NCI-H1092 treated with DMSO at 0.1 percent for 48 hours (cell line): ENCODE measurements at places on chromosomes 13 and 19.

DNA sequence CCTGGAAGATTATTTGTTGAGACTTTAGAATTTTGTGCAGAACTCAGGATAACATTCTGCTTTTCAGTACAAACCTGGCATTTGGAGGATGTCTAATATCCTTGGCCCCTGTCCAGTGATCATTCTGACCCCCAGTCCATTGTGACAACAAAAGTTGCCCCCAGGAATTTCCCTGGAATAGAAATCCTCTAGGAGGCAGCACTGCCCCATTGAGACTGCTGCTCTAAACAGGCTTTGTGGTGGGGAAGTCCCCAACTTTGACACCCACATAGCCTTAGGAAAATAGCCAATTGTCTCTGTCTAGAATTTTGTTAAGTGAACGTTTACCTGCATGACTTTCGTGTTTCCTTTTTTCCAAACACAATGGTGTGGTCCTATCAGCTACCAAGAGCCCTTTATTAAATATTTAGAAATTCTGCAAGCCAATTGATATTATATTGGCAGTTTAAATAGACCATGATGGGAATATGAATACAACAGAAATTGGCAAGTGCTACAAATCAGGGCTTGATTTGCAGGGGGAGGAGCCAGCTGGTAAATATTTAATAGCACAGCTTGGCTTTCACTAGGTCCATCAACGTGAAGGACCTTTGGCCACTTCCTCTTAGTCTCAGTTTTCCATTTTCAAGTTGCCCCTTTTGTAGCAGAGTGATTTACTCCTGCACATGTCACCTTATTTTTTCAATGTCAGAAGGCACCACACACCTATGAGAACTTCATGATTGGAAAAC, 451.7 kb downstream of the EFNB2 start:
- peak; percentile 4 for DNase-seq

DNA sequence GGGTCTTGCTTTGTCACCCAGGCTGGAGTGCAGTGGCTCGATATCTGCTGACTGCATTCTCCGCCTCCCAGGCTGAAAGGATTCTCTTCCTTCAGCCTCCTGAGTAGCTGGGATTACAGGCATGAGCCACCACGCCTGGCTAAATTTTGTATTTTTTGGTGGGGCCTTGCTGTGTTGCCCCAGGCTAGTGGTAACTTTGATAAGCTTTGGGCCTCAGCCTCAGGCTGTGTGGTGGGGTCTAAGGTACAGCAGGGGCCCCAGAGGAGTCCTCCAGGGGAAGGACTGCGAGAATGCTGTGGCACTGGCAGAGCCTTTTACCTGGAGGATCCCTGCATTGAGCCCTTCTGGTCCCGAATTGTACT, 7.2 kb downstream of the DOT1L start:
- no peak for DNase-seq

DNA sequence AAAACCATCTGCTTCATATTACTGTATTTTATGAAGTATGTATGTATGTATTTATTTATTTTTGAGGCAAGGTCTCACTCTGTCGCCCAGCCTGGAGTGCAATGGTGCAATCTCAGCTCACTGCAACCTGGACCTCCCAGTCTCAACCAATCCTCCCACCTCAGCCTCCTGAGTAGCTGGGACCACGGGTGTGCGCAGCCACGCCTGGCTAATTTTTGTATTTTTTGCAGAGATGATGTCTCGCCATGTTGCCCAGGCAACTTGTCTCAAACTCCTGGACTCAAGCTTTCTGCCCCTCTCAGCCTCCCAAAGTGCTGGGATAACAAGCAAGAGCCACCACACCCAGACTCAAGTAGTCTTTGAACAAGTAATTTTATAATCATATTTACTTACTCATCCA, 5.5 kb downstream of the KATNAL1 start:
- DNase-seq: no peak

DNA sequence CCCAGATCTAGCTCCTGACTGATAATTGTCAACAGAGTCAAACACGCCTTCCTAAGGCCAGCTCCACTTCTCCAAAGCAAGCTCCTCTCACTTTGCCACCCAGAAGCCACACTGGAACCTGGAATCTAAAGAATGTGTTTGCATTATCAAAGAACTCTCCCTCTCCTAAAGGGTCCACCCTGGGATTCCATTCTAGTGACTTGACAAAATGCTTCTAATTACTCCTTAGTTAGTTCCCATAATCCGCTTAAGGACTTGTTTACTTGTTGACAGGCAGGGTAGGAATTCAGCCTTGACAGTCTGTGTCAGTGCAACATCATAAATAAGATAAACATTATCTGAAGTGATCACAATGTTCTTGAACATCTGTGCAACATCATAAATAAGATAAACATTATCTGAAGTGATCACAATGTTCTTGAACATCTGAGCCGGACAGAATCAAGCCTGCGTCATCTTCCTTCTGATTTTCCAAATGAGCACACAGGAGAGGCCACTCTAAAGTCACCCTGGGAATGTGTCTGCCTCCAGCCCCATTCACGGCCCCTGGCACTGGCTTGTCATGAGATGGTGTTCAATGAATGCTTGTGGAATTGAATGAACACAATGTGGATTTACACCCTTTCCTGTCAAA, 512.1 kb downstream of the IRS2 start:
- no peak for DNase-seq

GRCh38 chr13:57582032-57582431, 49.5 kb upstream of the PCDH17 start:
- no peak for DNase-seq

- no peak for DNase-seq
Observed at GRCh38 chr19:928471-929202, 2.8 kb downstream of the ARID3A start.

DNA sequence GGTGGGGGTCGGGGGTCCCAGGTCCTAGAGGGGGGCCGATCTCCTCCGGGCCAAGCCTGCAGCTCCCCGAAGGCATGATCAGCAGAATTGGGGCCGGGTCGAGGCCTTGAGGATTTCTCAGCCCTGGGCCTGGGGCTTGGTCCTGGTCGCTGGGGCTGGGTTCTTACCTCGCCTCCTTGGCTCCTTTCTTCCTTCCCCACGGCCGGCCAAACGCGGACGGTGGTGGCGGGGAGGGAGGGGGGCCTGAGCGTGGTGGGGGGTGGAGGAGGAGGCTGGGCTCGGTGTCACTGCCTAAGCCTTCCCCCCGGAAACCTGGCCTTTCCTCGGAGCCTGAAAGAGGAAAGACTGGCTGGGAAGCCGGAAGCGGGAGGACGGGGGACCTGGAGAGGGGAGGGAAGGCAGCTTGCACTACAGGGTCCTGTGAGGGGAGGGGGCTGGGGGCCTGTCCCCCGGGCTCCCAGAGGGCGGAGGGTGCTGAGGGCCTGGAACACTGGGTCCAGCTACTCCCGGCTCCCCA, at the start of gene ZNF579:
Gene ZNF579, minus strand, starts transcription at position 221 of the 517 bp plus-strand sequence. CDS start 1,209 bp downstream, outside the sequence.
- DNase-seq: peak; percentile 84

DNA sequence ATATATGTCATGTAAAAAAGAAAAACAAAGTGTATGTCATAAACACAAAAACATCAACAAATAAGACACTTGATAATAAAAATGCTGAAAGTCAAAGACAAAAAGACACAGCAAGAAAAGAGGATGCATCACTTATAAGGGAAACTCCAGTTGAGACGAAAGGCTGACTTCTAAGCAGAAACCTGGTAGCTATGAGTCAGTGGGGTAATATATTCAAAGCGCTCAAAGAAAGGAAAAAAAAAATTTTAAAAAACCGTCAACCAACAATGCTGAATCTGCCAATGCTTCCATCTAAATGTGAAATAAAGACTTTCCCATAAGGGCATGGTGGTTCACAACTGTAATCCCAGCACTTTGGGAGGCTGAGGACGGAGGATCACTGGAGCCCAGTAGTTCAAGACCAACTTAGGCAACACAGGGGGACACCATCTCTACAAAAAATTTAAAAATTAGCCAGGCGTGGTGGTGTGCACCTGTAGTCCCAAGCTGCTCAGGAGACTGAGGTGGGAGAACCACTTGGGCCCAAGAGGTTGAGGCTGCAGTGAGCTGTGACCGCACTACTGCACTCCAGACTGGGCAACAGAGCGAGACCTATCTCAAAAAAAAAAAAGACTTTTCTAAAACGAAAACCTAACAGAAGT, 24.0 kb downstream of the USP12 start:
- DNase-seq: no peak

DNA sequence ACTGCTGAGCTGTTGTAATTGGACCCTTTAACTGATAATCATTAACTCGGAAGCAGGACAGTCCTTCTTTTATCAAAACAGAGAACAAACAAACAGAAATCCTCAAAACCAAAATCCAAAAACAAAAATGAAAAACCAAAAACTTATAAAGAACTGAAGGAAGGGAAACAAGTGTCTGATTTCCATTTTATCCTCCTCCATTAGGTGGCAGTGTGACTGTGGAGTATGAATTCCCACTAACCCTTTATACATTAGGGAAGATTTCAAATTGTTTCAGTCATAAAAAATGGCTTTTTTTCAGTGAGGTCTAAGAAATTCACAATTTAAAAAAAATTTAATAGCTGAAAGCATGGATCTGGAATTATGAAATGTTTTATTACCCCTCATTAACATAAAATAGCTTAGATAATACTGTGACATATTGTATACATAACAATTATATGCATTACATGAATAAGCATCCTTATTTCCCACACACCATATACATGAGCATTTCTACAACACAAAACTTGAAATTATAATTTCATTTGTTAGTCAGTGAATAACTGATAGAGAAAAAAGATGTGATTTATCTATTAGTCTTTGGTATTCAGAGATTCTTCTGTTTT, 1074.3 kb upstream of the PCDH9 start:
- peak; percentile 66 for DNase-seq

DNA sequence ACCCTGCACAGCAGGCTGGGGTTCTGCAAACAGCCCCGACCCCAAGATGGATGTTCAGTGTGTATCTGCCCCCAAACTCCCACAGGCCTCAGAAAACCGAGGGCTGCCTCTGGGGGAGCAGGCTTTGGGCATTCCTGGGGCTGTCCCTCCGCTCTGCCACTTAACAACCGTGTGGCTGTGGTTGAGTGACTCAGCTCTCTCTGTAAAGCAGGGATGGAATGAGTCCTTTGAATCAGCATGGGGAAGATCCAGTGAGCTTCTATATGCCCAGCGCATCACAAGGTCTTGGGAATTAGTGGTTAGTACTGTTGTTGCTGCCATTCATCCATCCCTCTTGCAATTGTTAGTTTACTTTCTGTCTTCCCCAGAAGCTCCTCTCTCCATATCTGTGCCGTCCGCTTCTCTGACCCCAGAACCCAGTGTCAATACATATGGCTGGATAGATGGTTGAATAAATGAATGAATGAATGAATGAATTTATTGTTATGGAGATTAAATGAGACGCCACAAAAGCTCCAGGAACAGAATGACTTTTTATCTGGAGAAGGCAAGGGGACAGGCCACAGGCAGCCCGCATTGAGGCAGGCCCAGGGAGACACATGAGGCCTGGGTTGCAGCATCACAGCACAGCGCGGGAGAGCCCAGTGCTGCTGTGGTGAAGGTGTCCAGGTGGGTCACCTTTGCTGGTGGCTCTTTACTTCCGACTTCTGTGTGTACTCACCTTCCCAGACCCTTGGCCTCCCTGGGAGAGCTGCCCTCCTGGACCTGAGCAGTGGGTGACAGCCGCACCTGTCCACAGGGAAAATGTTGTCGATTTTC, 89.2 kb downstream of the RGCC start:
- DNase-seq: no peak

GRCh38 chr19:18593367-18594095, 4.9 kb downstream of the REX1BD start:
- DNase-seq: no peak

GRCh38 chr13:41513600-41513999, 56.2 kb downstream of the RGCC start:
- DNase-seq: no peak

DNA sequence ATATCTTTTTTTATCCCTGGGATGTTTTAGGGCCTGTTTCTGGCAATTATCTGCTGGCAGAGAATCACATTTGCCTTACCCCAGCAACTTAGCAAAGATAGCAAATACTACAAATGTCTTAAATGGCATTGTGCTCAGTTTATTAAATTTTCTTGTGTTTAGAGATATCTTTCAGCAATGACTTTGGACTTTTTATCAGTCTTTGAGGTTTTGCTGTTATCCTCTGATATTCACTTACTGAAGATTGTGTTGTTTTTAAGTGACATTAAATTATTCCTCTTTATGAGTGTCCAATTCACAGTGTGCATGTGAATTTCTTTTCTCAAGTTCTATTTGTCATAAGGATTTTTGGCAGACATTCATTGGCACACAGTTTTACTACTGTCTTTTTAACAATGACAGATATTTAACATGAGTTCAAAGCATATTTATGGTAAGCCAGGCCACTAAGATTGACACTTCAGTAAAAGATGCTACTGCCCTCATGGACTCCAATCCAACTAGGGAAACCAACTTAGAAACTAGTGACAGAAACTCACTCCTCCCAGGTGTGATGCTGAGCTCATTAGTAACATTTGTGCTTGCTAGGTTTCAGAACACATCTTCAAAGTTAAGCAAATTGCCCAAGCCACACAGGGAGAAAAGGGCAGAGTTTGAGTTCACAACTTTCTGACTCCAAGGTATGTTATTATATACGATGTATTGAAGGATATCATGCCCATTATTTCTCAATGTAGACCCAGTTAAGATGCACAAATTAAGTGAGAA, 481.9 kb downstream of the GPC6 start:
- no peak for DNase-seq

DNA sequence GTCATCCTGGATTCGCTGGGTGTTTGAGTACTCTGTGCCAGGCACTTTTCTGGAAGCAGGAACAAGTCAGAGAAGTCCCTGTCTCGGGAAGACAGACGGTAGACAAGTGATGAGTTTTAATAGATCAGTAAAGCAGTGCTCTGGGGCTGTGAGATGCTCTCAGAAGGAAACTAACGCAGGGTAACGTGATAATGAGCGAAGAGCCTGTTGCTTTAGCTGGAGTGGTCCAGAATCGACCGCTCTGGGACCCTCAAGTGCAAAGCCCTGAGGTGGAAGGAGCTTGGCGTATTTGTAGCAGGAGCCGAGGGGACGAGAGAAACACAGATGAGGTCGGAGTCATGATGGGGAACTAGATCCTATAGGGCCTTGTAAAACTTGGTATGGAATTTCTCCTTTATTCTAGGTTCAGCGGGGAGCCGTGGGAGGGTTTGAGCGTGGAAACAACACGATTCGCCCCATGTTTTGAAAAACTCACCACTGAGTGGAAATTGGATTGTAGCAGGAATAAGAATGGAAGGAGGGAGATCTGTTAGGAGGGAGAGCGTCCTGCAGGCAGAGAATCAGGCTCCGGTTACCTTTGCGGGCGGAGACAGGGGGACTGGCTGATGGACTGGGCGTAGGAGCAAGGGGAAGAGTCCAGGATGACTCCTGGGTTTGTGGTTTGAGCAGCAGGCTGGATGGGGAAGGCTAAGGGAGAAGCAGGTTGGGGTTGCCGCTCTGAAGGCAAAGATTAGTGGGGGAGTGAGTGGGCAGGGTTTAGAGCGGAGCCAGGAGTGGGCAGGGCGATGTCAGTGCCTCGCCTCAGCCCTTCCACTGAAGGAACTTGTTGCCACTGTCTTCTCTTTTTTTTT, 763 bp downstream of the POLD1 start:
- DNase-seq: no peak

GRCh38 chr19:19204181-19204580, 967 bp upstream of the NR2C2AP start:
- DNase-seq: no peak

- DNase-seq: no peak
Observed at GRCh38 chr13:114045113-114045735, 71.3 kb upstream of the C13orf46 start.
